Stimulated activated CD4-positive, alpha-beta T cell treated with anti-CD3 and anti-CD28 coated beads, Interleukin-1b, Interleukin-23, amount 100 ng/mL, for 1 hour (primary cell): ENCODE measurements at places on chromosomes 4 and X.

GRCh38 chr4:17817027-17817426, 6.2 kb downstream of the NCAPG start:
- DNase-seq, result no peak

GRCh38 chr4:28176942-28177341, 1316.3 kb downstream of the STIM2 start:
- DNase-seq, result no peak

- DNase-seq, result no peak
Observed at GRCh38 chr4:41874398-41874797, 60.8 kb upstream of the TMEM33 start.

GRCh38 chr4:84870398-84871163, 95.9 kb downstream of the WDFY3 start:
- no peak for DNase-seq

DNA sequence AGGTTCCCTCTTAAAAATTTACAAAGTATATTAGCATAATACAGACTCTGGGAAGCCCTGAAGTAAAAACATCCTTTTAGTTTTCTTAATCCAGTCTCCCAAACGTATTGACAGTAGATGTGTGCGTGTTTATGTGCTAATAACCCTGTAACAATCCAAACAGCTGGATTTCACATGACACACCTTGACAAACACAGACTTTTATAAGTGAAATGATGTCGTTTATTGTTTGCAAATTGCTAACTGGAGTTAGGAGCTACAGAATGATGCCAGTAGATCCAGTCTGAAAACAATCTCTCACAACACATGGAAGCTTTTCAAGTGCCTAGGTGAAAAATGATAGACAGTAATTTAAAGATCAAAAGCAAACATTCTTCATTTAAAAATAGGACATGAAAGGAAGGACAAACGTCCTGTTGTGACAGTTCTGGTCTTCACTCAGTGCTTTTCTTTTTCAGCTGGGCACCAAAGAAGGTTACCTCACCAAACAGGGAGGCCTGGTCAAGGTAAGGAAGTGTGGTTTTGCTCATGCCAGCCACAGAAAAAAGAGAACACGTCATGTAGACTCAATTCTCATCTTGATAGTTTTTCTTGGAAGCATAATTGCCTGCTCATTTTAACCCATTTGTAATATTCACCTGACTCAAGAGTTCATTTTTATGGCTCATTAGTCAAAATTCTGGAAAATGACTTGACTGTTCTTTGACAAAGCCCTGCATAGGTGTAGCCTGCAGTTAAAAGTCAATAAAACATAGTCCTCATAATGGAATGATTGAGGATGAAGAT, 32.9 kb downstream of the LAMTOR3 start:
- no peak for DNase-seq
